ENCODE measurements at places on chromosomes 5 and 9.

- DNase-seq = no peak
Observed at GRCh38 chr5:52994266-52994665, 5.1 kb downstream of the ITGA2 start.

- DNase-seq = peak; percentile 33
Observed at GRCh38 chr9:6758498-6759184, 868 bp downstream of the KDM4C start.

GRCh38 chr5:113166852-113167366 lies 190.3 kb downstream of the DCP2 start:
- DNase-seq = no peak

DNA sequence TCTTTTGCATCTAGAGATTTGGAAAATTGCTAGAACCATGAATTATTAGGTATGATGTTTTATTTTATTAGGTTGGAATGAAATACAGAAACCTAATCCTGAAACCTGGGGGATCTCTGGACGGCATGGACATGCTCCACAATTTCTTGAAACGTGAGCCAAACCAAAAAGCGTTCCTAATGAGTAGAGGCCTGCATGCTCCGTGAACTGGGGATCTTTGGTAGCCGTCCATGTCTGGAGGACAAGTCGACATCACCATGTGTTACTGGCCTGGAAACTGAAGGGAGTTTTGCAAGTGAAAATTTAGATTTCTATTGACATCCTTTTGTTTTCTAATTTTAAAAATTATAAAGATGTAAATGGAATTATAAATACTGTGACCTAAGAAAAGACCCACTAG lies 100.7 kb downstream of the NLN start:
- no peak for DNase-seq

DNA sequence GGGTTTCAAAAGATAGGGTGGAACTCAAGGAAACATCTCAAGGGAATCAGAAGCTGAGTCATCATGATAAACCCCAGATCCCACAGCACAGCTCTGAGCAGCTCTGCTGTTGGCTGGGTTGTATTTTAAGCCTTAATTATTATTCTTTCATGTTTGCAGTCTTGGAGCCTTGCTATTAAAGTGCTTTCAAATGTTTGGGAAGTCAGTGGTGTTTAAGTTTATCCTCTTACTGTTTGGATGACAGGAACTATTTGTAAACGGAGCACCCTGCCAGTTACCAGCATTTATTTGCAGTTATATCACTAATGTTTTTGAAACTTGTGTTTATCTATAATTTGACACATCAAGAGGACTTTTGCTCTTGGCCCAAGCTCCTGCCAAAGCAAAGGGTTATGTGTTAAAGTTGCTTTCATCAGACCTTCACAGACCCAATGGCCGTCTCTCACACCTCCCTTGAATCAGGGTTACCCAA lies 141.1 kb upstream of the SPDL1 start:
- DNase-seq = no peak

DNA sequence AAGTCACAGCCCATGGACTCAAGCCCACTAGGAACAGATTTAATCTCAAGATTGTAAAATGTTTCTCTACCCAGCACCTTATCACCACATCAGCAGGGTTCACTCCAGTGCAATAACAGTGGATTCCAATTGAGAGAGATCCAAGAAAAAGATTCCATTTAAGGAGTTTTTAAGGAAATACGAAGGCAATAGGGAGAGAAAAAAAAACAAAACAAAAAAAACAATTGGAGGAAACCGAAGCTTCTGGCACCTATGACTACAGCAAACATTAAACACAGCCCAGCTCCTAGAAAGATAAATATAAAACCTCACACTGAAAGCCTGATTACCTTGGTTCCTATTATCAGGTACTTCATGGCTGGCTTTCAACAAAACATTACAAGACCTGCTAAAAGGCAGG lies 192.7 kb downstream of the DAB2IP start:
- DNase-seq = no peak

GRCh38 chr9:124769549-124770358 lies 1.4 kb downstream of the NR6A1 start:
- no peak for DNase-seq

- DNase-seq = no peak
Observed at GRCh38 chr5:28558196-28558595, 1519.8 kb upstream of the CDH9 start.
